CD4-positive, alpha-beta T cell treated with Interleukin-2 at 100 ng/mL for 4 hours (primary cell): ENCODE measurements at places on chromosomes 16 and 17.

- DNase-seq = peak; percentile 39
Measured at GRCh38 chr16:67563708-67564468, 1.6 kb downstream of the CTCF start.

- DNase-seq = peak; percentile 48
Measured at GRCh38 chr17:33779234-33779591, 475.9 kb upstream of the CCL2 start.

DNA sequence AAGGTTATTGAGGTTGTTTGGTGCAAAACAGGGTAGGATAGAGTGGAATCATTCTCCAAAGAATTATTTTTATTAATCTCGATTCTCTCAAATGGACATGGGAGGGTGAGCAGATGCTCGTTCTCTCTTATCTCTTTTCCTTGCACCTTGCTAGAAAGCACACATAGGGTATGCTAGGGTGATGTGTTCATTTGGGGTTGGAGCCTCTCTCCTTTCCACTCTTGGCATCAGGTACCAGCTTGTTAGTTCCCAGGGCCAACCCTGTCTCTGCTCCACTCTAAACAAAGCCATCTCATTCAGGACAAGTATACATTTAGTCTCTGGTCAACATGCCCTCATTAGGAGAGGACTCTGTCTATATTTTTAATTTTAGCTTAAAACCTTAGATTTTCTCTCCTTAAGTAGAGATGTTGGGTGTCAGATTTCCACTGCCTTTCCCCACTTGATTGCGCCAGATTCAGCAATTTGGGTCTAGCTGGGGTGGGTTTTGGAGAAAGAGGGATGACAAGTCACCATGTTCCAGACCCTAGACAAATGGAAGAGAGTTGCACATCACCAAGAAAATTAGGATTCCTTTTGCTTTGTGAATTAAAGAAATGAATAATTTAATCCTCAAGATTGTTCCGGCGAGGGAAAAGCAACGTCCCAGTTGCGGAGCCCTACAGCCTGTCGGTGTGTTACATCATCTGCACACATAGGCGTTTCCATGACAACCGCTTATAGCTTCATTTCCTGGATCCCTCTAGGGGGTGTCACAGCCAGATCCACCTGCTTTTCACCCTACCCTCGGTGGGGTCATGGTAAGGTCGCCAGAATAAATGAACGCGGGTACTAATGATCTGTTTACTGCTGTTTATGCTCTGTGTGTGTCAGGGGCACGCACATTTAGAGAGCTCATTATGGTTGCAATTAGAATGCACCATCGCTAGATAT, 41.6 kb downstream of the SNX11 start:
- no peak for DNase-seq

GRCh38 chr17:76234354-76234679, 6.0 kb downstream of the RNF157 start:
- DNase-seq = peak; percentile 18

GRCh38 chr17:17711641-17712162, 30.4 kb downstream of the RAI1 start:
- no peak for DNase-seq

DNA sequence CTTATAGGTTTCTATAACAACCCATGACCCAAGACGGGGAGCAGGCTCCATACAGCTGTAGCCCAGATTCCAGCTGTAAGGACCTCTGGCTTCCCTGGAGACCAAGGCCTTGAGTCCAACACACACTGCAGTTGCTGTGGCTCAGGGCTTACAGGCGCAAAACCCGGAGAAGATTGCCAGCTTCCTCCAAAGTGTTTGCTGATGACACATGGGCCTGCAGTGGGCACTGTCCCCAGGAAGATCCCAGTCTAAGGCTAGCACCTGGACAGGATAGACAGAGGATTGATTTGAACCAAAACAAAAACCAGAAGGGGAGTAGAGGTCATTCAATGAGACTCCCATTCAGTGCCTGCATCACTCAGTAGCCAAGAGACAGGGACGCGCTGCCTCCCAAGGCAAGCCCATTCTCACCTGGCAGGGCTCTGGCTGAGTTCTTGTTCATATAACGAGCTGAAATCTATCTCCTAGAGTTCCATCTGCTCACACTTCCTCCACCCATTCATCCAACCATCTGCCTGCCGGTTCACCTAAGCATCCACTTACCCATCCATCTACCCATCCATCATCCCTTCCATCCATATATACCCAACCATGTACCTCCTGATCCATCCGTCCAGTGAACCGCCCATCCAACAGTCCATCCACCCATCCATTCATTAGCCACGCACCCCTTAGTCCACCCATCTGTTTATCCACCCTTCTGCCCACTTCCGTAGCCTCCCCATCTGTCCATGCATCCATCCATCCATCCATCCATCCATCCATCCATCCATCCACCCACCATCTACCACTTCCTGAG, 10.2 kb downstream of the RAB11FIP4 start:
- DNase-seq = no peak

GRCh38 chr16:81810894-81811538, 31.9 kb downstream of the PLCG2 start:
- no peak for DNase-seq

DNA sequence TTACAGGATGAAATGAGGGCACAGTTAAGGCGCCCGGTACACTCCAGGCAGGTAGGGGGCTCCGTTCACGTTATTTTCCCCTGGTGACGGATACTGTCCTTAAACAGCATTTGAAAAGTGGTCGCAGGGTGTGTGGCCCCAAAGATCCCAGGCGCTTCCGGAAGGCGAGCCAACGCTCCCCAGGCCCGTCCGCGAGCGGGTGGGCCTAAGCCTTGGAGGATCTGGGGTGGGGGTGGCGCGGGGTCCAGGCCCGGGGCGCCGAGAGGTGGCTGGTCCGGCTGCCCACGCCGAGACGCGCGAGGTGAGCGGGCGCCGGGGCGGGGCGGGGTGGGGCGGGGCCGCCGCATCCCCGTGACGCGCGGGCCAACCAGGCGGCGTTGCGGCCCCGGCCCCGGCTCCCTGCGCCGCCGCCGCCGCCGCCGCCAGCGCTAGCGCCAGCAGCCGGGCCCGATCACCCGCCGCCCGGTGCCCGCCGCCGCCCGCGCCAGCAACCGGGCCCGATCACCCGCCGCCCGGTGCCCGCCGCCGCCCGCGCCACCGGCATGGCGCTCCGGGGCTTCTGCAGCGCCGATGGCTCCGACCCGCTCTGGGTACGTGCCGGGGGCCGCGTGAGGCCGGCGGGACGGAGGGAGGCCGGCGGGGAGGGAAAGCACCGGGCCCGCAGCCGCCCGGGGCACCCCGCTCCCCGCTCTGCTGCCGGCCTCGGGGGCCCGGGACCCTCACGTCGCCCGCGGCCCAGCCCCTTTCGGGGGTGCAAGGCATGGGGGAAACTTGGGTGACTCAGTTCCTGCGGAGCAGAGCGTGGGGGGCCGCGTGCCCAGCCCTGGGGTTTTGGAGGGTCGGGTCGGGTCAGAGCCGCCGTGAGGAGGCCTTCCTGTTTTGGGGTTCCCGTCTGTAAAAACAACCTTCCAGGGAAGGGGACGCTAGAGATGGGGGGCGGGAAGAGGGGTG, at the start of gene ABCC1:
TSS of gene ABCC1 (plus strand) at position 407 of the 951 bp plus-strand sequence. CDS start at position 543, 136 bp downstream.
- peak; percentile 66 for DNase-seq

DNA sequence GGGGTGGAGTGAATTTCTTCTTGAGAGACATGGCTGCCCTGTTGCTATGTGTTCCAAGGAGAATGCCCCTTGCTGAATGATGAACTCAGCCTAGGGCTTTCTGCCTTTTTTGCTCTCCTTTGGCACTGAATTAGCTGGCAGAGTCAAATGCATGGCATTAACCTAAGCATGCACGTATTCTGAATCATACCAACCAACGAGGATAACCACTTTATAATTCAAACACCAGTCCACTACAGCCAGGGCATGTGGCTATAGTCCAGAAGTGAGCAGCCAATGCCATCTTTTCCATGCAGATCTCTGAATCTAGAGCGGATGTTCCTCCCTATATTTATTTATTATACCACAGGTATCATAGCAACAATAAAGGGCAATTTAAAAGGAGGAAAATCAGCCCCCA, 15.7 kb downstream of the TMIGD1 start:
- no peak for DNase-seq

GRCh38 chr17:524406-524950, 171.9 kb upstream of the RPH3AL start:
- DNase-seq = no peak

GRCh38 chr16:73095885-73096421, 48.0 kb upstream of the ZFHX3 start:
- no peak for DNase-seq

- DNase-seq = no peak
Measured at GRCh38 chr17:35051579-35052240, 11.8 kb downstream of the RFFL start.

- DNase-seq = no peak
Measured at GRCh38 chr17:79224903-79225302, 150.3 kb downstream of the ENGASE start.

GRCh38 chr16:52070341-52071057, 476.4 kb downstream of the TOX3 start:
- DNase-seq = no peak

DNA sequence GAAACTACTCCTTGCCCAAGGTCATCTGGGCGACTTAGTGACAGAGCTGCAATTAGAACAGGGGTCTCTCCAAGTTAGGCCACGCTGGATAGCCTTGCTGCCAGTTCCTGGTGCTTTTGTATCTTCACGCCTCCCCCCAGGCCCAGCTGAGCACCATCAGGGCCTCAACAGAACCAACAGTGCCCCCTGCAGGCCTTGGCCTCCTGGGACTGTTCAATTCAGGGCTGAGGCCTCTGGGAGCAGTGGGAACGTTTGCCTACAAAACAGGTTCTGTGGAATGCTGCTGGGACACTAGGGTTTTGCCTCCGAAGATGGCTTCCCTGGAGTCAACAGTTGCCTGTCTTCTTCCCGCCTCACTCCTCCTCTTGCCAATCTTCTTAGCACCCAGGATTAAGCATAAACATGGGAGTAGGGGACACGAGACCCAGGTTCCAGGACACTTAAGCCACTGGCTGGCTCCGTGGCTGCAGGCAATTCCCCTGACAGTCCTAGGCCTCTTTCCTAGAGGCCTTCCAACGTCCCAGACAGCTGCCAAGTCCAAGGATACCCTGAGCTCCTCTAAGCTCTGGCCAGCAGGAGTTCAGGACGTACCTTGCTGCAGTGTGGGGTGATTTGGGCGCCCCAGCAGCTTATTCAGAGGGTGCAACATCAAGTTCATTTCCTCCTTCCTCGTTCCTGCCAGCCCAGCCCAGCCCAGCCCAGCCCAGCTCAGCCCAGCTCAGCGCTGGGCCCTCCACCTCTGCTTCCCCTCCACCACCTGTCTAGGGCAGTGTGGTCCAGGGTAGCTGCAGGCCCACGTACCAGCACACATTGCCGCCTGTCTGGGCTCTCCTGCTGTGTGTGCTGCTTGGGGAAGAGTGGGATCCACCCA, 246.6 kb upstream of the RPL38 start:
- DNase-seq = peak; percentile 28

DNA sequence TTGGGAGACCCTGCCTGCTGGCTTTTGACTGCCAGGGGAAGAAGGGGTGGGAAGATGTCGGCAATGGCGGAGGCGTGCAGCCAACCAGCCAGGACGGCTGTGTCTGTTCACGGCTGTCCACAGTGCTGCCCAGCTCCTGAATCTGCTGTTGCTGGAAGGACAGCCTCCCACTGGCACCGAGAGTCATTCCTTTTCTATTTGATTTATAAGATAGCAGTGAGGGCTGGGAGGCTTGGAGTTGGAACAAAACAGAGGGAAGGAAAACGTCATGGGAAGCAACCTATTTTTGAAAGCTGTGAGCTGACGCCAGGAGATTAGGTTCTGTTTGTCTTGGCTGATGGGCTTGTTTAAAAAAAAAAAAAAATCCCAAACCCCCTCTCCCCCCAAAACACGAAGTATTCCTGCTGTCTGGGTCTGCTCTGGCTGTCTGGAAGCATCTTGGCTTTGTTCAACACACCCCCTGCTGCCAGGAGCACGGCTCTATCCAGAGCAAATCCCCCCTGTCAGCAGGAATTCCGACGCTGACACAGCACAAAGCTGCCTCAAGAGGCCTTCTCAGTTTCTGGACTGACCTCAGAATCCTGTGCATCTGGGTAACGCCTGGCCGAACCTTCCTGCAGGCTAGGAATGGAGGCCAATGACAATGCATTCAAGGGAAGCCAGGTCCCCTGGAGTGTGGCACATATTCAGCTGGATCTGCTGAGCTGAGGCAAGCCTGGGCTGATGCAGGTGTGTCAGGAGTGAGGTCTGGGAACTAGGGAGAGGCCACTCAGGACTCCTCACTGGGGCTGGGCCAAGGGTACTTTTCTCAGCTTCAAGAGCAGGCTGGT, 41.0 kb upstream of the SREBF1 start:
- DNase-seq = no peak

DNA sequence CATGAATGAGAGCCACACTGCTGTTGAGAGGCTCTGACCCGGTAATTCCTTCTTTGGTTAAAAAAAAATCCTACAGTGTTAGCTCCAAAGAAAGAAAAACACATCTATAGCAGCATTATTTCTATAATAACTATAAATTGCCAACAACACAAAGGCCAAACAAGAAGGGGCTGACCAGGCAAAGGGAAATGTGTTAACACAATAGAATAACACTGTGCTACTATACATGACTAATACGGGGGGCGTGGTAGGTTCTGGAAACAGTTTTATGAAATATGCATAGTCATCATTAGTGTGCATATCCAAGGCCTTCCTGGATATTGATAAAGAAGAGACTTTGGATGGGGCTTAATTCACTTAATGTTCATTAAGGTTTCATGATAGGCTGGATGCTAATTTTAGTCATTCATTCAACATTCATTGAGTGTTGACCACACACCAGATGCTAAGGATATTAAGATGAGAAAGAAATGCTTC, 50.0 kb upstream of the CCL1 start:
- DNase-seq = no peak

DNA sequence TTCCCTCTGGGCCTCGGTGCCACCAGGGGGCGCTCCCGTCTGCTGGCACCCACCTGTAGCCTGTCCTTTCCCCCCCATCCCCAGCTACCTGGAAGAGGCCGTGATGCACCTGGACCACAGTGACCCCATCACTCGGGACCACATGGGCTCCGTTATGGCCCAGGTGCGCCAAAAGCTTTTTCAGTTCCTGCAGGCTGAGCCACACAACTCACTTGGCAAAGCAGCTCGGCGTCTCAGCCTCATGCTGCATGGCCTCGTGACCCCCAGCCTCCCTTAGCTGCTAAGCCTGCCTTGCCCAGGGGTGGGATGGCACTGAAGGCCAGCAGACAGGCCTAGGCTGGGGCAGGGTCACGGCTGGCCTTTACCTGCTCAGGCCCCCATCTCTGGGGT, 818 bp upstream of the NRN1L start:
- peak; percentile 67 for DNase-seq

- DNase-seq = peak; percentile 68
Measured at GRCh38 chr16:79278506-79278905, 322.0 kb downstream of the MAF start.

- DNase-seq = no peak
Measured at GRCh38 chr16:29302976-29303375, 103.5 kb downstream of the NPIPB11 start.

- no peak for DNase-seq
Measured at GRCh38 chr17:68587847-68588246, 13.3 kb downstream of the FAM20A start.
